Effector memory CD8-positive, alpha-beta T cell (primary cell): ENCODE measurements at places on chromosomes 11 and 22.

DNA sequence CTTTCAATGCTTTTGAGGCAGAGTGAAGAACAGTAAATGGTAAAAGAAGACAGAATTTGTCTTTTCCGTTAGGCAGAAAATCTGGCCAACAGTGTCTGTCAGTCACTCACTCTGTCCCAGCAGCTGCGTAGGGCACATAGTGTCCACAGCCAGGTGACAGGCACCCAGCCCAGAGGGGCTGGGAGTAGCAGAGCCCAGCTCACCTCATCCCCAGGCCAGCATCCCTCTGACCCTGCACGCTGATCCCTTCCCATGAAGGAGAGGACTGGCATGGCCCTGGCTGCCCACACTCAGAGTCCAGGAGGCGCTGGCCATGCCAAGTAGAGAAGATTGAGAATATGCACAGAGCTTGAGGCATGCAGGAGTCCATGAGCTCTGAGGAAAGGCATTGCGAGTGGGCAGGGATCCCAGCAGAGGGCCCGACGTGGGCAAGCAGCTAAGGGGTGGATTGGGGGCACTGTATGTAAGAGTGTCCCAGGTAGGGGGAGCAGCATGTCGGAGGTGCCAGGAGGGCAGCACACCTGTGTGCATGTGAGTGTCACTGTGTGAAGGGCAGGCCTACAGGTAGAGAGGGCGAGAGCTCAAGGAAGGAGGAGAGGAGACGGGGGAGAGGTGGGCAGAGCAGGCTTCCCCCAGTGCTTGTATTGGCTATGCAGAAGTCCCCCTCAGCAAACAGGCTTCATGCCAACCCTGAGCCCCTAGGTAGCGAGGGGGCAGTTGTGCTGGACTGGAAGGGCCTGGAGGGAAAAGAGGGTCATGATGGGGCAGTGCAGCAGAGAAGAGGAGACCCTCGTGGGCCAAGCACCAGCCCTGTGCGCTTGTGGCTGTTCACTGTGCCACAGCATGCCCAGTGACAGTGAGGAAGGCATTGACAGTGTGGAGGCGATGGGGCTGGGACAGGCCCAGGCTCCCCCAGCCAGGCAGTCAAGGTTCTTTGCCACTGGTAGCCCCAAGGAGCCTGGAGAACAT, 133.8 kb downstream of the OSBP2 start:
- DNase-seq: no peak

GRCh38 chr11:12266943-12267342, 110.4 kb upstream of the PARVA start:
- no peak for DNase-seq

- DNase-seq: no peak
Observed at GRCh38 chr11:126491092-126491491, 135.6 kb downstream of the ST3GAL4 start.

GRCh38 chr22:35742342-35743100, 24.8 kb downstream of the APOL5 start:
- no peak for DNase-seq

DNA sequence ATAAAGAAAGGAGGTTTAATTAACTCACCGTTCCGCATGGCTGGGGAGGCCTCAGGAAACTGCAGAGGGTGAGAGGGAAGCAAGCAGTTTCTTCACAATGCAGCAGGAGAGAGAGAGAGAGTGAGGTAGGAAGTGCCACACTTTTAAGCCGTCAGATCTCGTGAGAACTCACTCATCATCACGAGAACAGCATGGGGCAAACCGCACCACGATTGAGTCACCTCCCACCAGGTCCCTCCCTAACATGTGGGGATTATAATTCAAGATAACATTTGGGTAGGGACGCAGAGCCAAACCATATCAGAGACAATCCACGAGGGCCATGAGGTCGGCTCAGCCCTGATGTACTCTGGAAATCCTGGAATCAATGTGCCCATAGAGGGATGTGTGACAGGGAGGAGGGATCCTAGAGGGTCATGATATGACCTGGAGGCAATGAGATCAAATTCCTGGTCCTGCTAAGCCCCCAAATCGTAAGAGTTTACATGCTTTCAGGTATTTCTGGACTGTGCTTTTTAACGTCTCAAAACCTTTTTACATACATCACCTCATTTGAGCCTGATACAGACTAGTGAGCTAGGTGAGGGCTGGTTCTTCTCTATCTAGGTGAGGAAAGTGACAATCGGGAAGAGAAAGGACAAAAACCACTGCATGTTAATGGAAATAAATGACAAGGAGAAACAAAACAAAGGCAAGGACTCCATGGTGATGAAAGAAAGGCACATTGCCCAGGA, 19.5 kb upstream of the RASSF10 start:
- no peak for DNase-seq

- peak; percentile 24 for DNase-seq
Observed at GRCh38 chr22:19478045-19478900, 720 bp downstream of the UFD1 start.

- no peak for DNase-seq
Observed at GRCh38 chr11:90593099-90593498, 370.2 kb upstream of the CHORDC1 start.

DNA sequence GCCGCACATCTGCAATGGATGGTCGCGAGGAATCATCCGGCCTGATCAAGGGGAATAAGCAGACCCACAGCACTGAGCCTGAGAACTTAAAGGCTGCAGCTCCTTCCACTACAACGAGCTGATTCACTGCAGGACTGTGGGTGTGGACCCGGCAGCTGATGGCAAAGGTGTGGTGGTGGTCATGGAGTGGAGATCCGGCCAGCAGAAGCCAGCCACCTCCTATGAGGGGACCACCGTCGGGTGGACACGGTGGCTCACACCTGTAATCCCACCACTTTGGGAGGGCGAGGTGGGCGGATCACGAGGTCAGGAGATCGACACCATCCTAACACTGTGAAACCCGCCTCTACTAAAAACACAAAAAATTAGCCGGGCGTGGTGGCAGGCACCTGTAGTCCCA, 66.4 kb downstream of the DGCR2 start:
- no peak for DNase-seq

GRCh38 chr11:33437529-33437928, 180.3 kb downstream of the HIPK3 start:
- no peak for DNase-seq

DNA sequence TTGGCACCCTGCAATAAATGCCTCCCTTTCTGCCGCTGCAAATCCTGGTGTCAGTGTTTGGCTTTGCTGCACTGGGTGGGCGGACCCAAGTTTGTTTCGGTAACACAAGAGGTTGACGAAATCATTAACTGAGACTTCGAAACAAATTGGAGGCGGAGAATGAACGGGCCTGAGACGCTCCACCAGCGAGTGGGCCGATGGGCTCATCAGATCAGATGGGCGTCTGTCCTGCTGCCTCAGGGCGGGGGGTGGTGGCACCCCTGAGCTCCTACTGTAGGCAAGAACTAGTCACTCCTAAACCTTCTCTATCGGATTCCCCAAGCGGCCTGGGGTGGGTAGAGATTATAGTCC, 918 bp upstream of the CAPN5 start:
- DNase-seq: no peak

GRCh38 chr22:27504360-27505253, 296.9 kb downstream of the MN1 start:
- DNase-seq: no peak

DNA sequence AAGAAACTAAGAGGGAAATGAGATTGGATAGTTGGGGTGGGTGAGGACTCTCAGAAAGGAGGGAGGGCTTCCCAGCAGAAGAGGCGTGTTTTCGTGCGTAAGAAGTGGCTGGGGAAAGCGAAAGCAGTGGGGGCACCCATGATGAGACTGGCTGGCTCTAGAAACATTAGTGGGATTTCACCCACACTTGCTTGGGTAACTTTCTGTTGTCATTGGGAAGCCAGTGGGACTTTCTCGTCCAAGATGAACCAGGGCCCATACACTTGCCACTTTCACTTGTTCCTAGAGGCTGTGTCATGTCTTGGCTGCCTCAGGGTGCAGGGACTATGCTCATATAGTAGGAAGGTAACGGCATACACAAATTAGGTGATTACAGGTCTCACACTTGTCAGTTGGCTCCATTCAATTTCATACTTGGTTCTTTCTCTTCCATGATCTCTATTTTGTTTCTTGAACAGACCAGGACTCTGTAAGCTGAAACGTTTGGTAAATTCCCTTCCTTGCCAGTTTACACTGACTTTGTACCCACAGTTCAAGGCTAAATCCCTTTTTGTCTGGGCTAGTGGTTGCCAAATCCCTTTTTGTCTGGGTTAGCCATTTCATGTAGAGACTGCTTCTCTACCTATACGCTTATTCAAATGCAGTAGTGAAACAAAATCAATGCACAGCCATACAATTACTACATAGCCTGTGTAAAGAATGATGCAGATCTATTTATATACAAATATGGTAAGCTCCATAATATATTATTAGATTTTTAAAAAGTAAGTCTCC, 42.0 kb upstream of the CXCR5 start:
- peak; percentile 52 for DNase-seq

- DNase-seq: no peak
Observed at GRCh38 chr11:77876045-77876444, 55.1 kb downstream of the AAMDC start.

DNA sequence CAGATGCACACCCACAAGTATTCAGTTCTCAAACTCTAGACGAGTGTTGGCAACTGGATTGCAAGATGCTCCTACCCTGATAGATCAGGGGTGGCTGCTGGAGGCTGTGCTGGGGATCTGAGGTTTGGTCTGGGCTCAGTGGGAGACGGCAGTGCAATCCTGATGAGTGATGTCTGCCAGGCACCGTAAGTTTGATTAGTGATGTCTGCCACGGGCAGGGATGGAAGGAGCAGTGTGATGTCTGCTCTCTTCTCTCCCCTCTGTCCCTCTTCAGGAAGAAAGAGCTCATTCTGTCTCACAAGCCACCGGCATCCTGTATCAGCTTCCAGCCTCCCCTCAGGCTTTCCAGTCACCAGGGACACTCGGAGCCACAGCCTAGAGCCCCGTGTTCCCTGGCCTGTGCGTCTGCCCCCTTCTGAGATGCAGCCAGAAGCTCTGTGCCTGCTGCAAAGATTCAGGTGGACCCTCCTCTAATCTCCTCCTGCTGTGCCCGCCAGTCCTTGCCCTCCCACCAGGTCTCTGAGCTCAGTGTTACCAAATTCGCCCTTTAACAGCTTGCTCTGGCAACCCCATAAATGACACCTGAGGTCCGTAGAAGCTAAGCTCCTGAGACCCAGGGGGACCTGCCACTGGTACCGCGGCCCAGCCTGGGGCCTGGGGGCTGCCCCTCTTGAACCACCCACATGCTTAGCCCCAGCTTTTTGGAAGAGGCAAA, 19.9 kb downstream of the TP53I11 start:
- DNase-seq: no peak

DNA sequence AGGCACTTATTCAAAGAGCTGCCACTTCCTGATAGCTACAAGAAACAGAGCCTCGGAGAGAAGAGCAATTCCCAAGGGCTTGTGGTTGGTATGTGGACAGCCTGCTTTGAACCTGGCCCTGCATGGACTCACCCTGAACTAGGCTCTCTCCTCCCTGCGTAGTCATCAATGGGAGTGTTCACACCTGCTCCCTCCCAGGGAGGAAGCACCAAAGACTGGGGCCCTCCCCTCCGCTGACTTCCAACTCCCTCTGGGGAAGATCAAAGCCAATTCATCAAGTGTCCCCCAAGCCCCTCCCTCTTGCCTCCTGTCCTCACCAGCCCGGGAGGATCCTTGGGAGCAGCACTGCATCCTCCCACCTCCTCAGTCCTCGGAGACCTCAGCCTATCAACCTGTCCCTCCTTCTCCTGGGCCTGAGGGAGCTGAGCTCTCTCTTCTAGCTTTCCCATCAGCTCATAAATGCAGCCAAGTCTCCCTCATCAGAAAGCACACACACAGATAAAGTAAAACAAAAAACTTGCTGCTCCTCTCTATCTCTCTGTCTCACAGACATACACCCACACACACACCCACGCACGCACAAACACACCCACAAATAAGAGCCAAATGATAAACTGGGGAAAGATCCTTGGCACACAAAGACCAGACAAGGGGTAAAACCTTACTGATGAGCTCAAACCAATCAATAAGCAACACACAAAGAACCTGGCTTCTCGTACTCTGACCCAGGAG, 3.3 kb downstream of the A4GALT start:
- no peak for DNase-seq
